RCC 7860 (cell line): ENCODE measurements at places on chromosomes 1 and 21.

DNA sequence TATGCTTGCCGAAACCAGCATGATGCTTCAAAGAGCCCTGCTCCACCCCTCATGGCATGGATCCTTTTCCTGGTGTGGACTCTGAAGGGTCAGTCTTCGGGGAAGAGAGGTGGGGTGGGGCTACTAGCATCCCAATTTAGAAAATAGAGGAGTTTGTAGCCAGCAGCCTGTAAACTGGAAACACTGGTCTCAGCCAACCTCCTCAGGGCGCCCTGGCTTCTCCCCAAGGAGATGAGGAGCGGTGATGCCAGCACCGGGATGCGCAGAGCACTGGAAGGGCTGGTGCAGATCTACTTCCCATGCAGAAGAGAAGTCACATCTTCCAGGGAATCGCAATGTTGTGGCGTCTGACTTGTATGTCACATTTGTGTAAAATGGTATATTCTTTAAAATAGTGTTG, 6.4 kb upstream of the IKBKE start:
- DNase-seq, result no peak

DNA sequence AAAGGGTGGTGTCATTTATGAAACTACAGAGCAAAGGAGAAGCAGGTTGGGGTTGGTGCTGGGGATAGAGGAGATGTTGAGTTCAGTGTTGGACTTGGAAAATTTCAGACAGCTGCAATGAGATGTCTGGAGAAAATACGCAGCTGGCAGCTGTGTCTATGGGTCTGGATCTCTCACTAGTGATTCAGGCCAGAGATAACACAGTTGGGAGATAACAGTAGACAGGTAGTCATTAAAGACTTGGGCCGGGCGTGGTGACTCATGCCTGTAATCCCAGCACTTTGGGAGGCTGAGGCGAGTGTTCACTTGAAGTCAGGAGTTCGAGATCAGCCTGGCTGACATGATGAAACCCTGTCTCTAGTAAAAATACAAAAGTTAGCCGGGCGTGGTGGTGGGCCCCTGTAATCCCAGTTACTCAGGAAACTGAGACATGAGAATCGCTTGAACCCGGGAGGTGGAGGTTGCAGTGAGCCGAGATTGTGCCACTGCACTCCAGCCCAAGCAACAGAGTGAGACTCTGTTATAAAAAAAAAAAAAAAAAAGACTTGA, 2.5 kb upstream of the TFAP2E start:
- DNase-seq, result no peak

- DNase-seq, result no peak
These were observed 480.4 kb downstream of the SIPA1L2 start for GRCh38 chr1:232149287-232150201.

DNA sequence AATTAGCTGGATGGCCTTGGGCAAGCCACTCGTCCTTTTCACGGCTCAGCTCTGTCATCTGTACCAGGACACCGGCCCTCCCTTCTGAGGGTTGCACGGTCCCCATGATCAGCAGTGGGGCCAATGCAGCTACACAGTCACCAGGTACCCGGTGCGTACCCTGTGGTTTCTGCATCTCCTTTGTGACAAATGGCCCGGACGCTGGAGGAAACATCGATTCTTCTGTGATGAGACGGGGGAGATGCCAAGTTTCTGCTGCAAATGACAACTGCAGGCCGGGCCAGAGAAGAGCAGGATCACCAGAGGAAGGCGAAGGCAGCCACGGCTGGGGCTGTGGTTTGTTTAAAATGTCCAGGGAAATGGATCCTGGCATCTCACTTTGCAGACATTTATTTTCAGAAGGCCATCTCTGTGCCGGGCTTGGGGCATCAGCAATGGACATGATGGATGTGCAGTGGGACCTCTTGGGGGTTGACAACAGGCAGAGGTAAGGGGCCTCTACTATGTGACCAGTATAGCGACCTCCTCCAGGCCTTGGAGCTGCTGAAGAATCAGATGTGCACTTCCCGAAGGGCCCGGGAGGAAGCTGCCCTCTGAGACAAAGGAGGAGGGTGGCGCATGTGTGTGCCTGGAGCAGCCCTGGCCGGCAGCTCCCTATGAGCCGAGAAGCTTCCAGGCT, 221.9 kb upstream of the C1orf174 start:
- DNase-seq, result no peak

- DNase-seq, result no peak
These were observed 49.5 kb upstream of the ACOT11 start for GRCh38 chr1:54498383-54499096.

DNA sequence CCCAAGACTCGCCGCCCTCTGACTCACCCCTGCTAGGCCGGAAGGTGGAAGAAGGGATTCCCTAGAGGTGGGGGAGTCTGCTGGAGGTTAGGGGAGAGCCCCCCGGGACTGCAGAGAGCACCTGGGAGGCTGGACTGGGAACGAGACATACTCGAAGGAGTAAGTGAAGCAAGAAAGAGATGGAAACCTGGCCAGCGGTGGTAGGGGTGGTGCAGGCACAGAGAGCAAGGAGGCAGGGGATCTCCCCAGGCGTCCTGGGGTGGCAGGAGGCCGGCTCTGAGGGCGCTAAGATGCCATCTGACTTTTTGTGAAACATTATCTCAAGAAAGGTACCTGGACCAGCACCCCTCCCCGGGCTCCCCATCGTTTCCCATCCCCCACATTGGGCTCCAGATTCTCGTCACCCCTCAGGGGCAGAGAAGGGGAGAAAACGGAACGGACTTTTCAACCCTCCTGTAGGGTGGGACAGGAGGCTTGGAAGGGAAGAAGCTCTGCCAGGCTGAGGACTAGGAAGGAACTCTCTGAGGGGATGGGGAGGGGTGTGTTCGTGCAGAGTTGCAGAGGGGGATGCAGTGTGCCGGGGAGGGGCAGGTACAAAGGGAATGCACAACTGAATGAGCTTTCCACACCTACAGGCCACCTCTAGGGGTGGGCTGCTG, 708 bp downstream of the CHRNB2 start:
- DNase-seq, result no peak

- DNase-seq, result no peak
These were observed 194.4 kb upstream of the AJAP1 start for GRCh38 chr1:4460052-4460451.

- DNase-seq, result peak; percentile 22
These were observed 83.0 kb upstream of the COL11A1 start for GRCh38 chr1:103191327-103191726.

DNA sequence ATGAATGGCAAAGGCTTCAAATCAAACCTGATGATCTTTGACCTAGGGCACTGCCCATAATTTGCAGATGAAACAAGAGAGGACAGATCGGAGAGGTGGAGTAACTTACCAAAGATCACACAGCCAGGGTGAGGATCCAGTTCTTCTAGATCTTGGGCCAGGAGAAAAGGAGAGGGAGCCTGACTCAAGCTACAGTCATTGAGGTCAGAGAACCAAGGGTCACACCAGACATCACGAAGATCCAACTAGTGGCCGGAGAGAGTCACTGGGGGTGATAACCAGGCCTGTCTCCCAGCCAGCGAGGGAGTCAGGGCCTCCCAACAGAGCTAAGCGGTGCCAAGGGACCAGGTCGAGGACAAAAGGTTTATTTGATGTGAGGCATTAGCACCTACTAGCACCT, 115.0 kb downstream of the RIPK4 start:
- peak; percentile 49 for DNase-seq

GRCh38 chr21:42579456-42580075, 65.9 kb downstream of the SLC37A1 start:
- no peak for DNase-seq
